Activated CD4-positive, alpha-beta T cell treated with anti-CD3 and anti-CD28 coated beads, Interleukin-2, Interleukin-6, amounts not matched to agents 100 ng/mL and 50 ng/mL, durations not matched to agents 16 hours and 8 hours (primary cell): ENCODE measurements at places on chromosomes 12 and 14.
A peak's percentile ranks its signal among the peaks of the same experiment; 100 is the strongest.

- DNase-seq = no peak
Observed at GRCh38 chr12:95185854-95186253, 31.4 kb downstream of the FGD6 start.

- DNase-seq = no peak
Observed at GRCh38 chr12:75632442-75632841, 121.0 kb upstream of the KRR1 start.

DNA sequence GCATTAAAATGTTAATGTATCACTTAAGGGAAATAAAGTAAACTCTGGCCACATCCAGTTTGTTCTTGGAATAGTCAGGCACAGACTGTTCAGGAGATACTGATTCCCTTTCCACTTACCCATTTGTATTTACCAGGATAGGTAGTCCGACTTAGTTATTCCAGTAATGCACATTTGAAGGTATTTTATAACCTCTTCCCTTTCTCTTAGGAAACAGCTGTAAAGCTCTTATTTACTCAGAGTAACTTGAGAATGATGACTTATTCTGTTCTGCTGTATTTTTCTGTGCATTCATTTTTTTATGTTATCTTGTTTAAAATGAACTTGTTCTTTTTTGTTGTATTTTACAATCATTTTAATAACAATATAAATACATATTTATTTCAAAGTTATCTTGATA is 78.0 kb downstream of the METTL25 start:
- no peak for DNase-seq

GRCh38 chr12:2997989-2998670 is 38.9 kb downstream of the TEAD4 start:
- no peak for DNase-seq

DNA sequence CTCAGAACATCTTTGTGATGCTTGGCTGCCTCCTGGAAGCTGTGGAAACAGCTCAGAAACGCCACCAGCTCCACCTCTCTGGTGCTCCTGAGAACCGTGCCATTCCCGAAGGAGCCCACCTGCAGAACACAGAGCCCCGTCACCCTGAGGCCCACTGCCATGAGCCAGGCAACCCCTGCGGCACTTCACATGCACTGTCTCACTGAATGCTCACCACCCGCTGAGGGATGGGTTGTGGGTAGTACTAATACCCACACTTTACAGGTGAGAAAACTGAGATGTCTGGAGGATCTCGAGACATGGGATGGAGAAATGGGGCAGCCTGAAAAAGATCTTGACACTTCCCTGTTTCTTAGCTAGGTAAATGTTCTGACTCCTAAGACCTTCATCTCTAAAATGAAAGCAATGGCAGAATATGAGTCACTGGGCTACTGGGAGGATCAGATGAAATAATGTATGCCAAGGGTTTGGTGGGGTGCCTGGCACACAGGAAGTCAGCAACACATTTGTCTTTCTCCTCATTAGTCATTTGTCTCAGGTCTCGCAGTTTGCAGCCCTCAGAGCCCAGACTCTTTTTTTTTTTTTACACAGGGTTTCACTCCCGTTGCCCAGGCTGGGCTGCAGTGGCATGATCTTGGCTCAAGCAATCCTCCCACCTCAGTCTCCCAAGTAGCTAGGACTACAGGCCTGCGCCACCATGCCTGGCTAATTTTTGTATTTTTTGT is 5.3 kb downstream of the OASL start:
- peak; percentile 90 for DNase-seq

- no peak for DNase-seq
Observed at GRCh38 chr12:70290116-70290515, 46.9 kb downstream of the CNOT2 start.

DNA sequence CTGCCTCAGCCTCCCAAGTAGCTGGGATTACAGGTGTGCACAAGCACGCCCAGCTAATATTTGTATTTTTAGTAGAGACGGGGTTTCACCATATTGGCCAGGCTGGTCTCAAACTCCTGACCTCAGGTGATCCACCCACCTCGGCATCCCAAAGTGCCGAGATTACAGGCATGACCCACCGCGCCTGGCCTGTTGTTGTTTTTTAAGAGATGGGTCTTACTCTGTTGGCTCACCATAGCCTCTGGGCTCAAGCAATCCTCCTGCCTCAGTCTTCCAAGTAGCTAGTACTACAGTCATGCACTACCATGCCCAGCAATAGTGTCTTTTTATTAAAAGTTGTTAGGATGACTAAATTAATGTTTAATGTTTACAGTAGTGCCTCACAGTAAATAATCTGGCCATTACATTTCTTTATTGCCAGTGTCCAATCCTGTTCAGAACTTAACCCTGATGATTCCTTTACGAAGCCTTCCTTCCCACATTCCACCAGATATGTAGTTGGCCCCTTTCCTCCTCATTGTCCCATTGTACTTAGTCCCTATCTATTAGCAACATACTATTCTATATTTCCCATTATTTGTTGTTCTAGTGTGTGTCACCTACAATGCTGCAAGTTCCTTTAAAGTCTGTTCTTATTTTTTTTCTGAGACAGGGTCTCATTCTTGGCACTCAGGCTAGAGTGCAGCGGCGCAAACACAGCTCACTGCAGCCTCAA is 8.8 kb upstream of the SMARCC2 start:
- DNase-seq = no peak

DNA sequence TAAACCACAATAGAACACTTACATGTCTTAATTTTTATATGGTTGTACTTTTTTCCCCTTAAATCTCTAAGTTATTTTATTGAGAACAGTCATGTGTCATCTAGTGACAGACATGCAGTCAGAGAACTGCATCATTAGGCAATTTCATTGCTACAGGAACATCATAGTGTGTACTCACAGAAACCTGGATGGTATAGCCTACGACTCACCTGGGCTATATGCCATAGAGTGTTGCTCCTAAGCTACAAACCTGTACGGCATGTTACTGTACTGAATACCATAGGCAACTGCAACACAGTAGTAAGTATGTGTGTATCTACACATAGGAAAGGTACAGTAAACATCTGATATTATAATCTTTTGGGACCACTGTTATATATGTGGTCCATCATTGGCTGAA is 557.6 kb downstream of the PRKD1 start:
- no peak for DNase-seq

DNA sequence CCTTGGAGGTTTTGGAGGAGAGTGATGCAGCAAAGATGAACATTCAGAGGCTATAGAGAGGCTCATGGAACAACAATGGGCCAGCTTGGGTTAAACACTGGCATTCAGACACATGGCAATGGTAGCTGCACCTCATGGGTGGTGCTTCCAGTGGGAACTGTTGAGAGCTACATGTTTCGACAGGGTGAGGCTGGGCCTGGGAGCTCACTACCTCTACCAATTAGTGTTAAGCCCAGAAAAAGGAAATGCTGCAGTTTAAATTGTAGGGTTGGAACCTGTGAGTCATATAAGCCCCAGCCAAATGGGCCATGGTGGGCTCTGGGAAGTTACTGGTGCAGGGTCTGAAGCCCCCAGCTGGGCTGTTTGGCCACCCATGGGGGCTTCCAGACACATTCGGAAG is 279.7 kb downstream of the ZFP36L1 start:
- DNase-seq = no peak

GRCh38 chr12:132771126-132771838 is 9.7 kb upstream of the ANKLE2 start:
- DNase-seq = peak; percentile 61

- DNase-seq = no peak
Observed at GRCh38 chr12:25625146-25625545, 72.1 kb upstream of the LMNTD1 start.

GRCh38 chr12:97097734-97098133 is 190.7 kb downstream of the NEDD1 start:
- no peak for DNase-seq

- DNase-seq = no peak
Observed at GRCh38 chr14:59566725-59567124, 9.9 kb downstream of the CCDC175 start.

GRCh38 chr12:43760396-43760795 is 1.6 kb downstream of the IRAK4 start:
- no peak for DNase-seq

- DNase-seq = no peak
Observed at GRCh38 chr12:67543021-67543770, 105.3 kb upstream of the DYRK2 start.

DNA sequence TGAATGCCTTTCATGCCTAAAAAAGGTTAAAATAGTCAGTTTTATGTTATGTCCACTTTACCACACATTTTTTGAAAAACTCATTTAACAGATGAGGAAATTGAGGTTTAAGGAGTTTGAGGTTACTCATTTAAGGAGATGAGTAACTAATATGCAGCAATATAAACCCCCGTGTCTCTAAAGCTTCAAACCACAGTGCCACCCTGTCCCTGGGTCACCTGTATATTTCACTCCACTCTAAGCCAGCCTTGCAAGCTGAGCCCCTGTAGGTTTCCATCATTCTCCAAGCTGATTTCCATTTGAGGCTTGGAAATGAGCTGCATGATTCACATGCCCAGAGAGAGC is 64.4 kb downstream of the NUAK1 start:
- DNase-seq = peak; percentile 10

- no peak for DNase-seq
Observed at GRCh38 chr12:47881826-47882427, 22.9 kb downstream of the VDR start.

DNA sequence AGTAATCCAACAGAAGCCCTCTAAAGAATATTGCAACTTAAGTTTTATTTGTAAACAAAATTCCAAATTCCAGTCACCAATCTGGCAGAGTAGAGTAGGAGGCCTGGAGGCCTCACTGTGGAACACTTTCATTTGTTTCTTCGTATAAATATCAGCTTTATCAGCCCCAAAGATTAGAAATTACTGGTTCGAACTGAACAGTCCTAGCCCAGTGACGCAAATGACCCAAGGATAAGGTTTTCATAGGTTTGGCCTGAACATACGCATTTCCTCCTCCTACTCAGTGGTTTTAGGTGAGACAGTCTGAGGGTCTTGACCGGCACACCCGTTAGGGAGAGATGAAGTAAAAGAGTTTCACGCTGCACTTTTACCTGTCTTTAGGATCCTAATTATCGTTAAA is 1.7 kb downstream of the CDC42BPB start:
- DNase-seq = no peak
